ENCODE measurements at places on chromosomes 12 and 14.

- DNase-seq = no peak
These were observed 648 bp downstream of the ERP27 start for GRCh38 chr12:14937689-14938088.

GRCh38 chr14:69464379-69464778 lies 20.1 kb upstream of the PLEKHD1 start:
- no peak for DNase-seq

DNA sequence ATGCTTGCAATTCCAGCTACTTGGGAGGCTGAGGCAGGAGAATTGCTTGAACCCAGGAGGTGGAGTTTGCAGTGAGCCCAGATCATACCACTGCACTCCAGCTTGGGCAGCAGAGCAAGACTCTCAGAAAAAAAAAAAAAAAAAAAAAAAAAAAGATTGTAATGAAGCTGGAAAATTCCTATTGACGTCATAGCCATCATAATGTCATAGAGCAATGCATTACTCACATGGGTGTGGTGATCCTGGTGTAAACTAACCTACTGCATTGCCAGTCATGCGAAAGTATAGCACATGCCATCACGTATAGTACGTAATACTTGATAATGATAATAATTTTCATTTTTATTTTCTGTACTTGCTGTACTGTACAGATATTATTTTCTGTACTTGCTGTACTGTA lies 42.7 kb upstream of the NID2 start:
- DNase-seq = no peak

DNA sequence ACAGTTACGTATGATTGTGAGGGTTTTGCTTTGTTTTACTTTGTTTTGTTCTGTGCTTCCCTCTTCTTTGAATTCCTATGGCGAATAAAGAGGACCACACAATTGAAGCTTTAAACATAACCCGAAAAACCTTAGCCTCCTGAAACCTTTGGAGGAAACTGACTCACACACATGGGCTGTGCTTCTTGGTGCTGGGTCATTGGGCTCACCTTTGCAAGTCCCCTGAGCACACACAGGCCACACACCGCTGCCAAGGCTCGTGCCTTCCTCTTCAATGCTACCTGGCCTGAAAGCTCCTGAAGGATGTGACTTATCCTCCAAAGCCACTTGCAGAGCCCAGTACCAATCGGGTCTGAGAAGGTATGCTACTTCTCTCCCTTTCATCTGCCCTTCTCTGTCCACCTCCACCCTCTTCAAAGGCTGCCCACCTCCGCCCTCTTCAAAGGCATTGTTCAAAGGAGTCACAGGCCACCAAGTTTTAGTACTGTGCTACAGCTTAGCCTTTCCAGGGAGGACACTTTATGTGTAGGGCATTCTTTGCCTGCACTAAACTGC lies 114.6 kb downstream of the FOXN3 start:
- DNase-seq = no peak

DNA sequence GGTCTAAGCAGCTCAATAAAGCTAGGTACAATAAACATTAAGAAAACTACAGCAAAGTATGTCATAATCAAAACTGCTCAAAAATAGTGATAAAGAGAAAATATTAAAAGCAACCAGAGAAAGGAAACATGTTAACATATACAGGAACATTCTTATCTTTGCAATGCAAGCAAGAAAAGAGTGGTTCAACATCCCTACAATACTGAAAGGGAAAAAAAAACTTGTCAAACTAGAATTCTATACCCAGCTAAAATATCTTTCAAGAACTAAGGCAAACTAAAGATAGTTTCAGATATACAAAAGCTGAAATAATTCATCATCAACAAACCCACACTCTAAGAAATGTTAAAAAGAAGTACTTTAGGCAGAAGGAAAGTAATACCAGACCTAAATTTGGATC lies 134.2 kb downstream of the DPF3 start:
- DNase-seq = no peak

DNA sequence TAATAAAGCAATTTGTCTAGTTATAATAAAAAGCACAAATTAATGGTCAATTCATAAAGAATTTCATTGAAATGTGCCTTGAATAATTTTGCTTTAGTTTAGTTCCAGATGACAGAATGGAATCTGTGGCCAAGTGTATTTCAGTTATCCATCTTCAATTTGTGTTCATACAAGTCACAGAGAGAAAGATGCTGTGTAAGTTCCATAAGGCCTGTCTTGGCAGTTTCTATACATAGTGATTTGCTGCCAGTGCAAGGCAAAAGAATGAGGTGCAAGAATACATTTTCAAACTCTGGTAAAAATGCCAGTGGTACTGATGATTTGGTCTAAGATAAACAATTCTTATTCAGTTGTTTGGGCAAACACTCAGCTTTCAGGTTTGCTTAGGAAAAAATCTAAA lies 134.4 kb upstream of the PTPRB start:
- no peak for DNase-seq

GRCh38 chr14:68395604-68396003 lies 397.3 kb downstream of the ZFP36L1 start:
- DNase-seq = no peak

DNA sequence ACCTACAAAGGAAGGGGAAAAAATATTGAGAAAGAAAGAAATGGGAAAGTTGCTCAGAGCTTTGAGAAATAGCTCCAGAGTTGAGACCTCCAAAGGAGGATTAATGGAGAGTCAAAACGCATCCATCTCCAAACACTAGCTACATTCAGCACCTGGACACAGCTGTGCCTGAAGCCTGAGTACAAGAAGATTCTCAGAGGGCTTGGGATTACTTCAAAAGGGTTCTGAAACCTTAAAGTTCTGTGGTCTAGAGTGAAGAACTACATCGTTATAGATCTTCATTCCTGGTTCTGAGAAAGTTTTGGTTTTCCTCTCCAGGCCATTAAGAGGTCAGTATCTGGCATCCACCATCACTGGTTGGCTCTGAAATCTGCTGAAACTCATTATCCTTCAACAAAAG lies 10.5 kb upstream of the TMED10 start:
- no peak for DNase-seq

DNA sequence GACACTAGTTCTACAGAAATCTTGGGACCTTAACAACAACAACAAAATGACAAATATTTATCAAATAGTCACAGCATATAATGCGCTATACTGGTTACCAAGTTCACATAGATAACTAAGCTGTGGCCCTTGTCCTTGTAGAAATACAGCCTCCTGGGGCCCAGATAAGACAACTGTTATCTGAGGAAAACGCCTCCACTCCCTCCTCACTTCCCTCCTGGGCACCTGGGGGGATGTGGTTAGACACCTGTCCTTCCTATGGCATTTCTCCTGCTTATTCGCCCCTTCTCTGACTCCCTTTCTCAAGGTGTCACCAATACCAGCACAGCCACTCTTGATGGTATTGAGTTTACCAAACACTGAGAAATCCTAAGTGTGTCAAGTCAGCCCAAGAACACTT lies 419.4 kb downstream of the RAD51B start:
- no peak for DNase-seq

DNA sequence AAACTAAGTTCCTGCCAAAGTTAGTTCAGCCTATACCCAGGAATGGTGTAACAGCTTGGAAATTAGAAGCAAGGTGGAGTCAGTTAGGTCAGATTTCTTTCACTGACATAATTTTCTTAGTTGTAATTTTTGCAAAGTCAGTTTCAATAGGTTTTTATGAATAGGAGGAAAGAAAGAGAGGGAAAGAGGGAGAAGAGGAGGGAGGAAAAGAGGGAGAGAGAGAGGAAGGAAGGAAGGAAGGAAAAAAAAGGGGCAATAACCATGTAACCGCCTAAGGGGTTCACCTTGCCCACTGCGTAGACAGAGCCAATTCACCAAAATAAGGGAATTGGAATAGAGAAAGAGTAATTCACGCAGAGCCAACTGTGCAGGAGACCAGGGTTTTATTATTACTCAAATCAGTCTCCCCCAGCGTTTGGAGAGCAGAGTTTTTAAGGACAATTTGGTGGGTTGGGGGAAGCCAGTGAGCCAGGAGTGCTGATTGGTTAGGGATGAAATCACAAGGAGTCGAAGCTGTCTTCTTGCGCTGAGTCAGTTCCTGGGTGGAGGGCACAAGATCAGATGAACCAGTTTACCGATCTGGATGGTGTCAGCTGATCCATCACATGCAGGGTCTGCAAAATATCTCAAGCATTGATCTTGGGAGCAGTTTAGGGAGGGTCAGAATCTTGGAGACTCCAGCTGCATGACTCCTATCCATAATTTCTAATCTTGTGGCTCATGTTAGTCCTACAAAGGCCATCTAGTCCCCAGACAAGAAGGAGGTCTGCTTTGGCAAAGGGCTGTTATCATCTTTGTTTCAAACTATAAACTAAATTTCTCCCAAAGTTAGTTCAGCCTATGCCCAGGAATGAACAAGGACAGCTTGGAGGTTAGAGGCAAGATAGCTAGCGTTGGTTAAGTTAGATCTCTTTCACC lies 126.0 kb upstream of the AMIGO2 start:
- no peak for DNase-seq

GRCh38 chr14:68910540-68910939 lies 68.6 kb downstream of the ACTN1 start:
- no peak for DNase-seq

DNA sequence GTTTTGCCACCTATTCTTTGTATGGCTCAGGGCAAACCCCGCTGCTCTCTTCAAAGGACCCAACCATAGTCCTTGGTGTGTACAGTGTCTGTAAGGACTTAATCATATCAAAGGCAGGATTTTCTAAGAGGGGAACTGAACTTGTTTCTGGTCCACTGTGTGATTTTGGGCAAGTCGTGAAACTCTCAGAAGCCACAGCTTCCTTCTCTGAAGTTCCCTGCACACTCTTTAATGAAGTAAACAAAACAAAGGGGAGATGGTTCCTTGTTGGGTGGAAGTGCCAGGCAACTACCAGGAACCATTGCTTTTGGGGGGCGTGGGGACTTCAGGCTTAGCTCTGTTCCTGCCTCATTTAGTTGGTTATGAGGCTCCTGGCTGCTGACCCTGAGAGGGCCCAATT lies 152.4 kb downstream of the VRK1 start:
- DNase-seq = no peak

DNA sequence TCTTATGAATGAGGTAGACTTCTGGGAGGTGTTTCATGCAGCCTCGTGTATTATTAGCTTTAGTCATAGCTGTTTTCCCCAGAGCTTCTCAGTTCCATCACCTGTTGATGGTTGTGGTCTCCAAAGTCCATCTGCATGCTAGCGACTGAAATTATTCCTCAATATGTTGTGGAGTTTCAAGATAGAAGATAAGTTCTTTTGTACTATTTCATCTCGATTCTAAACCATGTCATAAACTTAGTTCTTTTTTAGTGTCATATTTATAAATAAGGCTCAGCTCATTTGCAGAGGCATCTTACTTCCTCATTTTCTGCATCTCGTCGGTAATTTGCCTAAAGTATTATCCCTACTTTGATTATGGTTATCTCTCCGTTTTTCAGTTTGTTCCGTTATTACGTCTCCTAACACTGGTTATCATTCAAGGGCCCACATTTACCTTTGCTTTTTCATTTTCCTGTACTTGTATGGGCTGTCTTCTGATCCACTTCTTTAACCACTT lies 119.1 kb downstream of the ITPR2 start:
- DNase-seq = no peak

DNA sequence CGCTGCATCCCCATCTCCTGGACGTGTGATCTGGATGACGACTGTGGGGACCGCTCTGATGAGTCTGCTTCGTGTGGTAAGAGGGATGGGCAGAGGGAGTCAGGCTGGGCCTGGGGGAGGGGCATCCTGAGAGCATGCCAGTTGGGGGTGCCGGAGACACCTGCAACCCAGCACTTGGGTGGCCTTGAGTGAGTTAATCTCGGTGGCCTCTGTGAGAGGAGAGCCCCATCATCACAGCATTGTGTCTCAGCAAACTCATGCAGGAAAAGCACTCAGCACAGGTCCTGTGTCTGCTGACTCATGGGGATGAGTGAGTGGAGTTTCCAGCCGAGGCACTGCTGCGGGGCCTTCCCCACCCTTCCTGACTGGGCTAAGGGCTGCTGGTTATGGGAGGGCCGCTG lies 19.6 kb upstream of the LRP1-AS start:
- DNase-seq = no peak

GRCh38 chr14:31752867-31753661 lies 191.9 kb downstream of the NUBPL start:
- no peak for DNase-seq

- no peak for DNase-seq
These were observed 42.4 kb downstream of the CKAP4 start for GRCh38 chr12:106205208-106206069.

- DNase-seq = no peak
These were observed 10.4 kb downstream of the MAP4K5 start for GRCh38 chr14:50521912-50522341.

DNA sequence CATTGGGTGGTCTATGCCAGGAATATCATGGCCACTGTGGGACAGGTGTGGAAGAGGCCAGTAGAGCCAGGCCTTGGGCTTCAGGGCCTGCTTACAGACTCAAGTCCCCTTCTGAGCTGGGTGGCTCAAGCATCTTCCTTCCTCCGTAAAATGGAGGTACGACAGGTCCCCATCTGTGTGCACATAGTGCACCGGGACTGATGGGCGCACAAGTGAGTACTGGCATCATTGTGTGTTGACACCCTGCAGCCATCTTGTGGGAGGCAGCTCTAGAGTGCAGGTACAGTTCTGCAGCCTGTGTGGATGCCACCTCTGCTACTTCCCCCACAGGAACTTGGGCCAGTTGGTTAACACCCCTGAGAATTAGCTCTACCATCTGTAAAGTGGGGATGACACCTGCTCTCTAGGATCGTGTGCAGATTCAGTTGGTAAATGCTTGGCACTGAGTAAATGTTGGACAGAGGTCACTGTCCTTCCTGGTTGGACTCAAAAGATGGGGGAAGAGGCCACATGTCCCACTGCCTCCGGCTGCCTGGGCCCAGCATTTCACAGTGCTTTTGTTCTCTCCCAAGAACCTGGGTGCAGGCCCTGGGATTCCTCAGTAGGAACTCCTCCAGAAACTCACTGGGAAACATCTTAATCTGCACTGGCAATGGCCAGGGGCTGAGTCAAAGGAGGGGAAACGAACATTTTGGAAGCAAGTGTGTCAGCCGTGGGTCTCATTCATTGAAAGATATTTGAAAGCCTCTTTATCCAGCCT lies 70.6 kb downstream of the C14orf132 start:
- DNase-seq = no peak

DNA sequence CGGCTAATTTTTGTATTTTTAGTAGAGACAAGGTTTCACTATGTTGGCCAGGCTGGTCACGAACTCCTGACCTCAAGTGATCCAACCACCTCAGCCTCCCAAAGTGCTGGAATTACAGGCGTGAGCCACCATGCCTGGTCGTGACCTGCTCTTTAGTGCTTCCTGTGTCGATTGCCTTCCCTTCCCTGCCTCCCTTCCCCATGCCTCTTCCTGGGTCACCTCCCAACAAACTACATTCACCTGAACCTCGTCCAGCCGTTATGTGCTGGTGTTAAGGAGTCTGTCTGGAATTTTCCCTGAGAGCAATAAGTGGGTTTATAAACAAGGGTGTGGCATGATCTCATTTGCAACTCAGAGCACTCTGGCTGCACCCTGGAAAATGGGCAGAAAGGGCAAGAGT lies 32.1 kb upstream of the C12orf76 start:
- DNase-seq = no peak

All from activated CD4-positive, CD25-positive, alpha-beta regulatory T cell (primary cell).